ENCODE measurements at places on chromosomes 11 and 22. TPM values are rescaled to one million over a fixed set of nuclear protein-coding genes. Genes with fewer than 3 reads are reported as not detected.

DNA sequence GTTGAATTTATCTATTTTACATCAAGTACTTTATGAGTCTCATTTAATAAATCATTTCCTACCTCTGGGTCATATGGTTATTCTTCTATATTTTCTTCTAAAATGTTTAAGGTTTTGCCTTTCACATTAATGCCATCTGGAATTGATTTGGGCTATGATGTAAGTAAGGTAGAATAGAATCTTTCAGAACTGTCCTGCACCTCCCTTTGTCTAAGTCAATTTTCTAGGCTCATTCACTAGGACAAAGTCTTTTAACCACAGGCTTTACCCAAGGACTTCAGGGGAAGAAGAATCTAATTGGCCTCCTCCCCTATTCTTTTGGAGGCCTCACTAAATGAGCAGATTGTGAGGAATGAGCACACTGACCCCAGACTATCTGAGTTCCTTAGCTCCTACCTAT is 146.0 kb downstream of the BBOX1 start:
- DNase-seq = no peak
- H3K36me3 ChIP-seq = no peaks in the 10 kb centered on the region
- no peak overlapping the region for H3K27ac ChIP-seq
- no peak overlapping the region for H3K4me3 ChIP-seq
- H3K27me3 ChIP-seq = no peaks in the 10 kb centered on the region

Gene SLC22A8
- not detected for total RNA-seq

Gene VSIG10L2
- not detected for total RNA-seq

GRCh38 chr11:73988227-73988626 is 5.6 kb upstream of the UCP2 start:
- H3K27ac ChIP-seq = no peak overlapping the region
- H3K36me3 ChIP-seq = no peaks in the 10 kb centered on the region
- H3K4me1 ChIP-seq = peaks cover 24% of the 10 kb centered on the region
- H3K27me3 ChIP-seq = no peaks in the 10 kb centered on the region

Gene IGLL5
- total RNA-seq = not detected
